ENCODE measurements at places on chromosomes 5 and 9. TPM values are rescaled to one million over a fixed set of nuclear protein-coding genes. Genes with fewer than 3 reads are reported as not detected.

DNA sequence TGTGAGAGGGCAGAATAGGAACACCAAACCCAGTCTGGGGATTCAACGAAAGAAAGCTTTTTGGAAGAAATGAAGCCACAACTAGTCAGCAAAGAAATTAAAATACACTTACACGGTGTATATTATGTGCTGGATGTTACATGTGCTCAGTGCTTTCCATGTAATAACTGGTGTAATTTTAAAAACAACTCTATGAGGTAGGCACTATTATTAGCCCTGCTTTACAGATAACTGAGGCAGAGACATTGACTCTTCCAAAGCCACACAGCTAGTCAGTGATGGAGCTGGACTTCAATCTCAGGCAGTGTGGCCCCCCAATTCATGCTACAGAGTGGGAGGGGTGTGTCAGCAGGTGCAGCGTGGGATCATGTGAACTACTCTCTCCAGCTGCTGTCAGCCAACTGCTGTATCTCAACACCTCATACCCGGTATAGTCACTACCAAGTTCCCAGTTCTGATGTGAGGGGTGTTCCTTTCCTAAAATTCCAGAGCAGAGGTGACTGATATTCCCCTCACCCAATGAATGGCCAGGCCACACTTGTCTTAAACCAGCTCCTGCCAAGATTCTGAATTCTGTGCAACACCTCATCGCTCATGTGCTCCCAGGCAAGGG lies 33.8 kb upstream of the TJP2 start:
- H3K4me1 ChIP-seq, result no peaks in the 10 kb centered on the region
- no peaks in the 10 kb centered on the region for H3K36me3 ChIP-seq
- no peaks in the 10 kb centered on the region for H3K27me3 ChIP-seq
- H3K27ac ChIP-seq, result no peak overlapping the region
- no peak overlapping the region for H3K4me3 ChIP-seq

DNA sequence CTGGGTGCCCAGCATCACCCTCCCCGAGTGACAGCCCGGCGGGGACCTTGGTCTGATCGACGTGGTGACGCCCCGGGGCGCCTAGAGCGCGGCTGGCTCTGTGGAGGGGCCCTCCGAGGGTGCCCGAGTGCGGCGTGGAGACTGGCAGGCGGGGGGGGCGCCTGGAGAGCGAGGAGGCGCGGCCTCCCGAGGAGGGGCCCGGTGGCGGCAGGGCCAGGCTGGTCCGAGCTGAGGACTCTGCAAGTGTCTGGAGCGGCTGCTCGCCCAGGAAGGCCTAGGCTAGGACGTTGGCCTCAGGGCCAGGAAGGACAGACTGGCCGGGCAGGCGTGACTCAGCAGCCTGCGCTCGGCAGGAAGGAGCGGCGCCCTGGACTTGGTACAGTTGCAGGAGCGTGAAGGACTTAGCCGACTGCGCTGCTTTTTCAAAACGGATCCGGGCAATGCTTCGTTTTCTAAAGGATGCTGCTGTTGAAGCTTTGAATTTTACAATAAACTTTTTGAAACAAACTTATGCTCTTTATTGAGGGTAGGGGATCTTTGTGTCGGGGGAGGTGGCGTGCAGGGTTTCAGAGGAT lies 1.3 kb downstream of the GADD45G start:
- peaks cover 2% of the 10 kb centered on the region for H3K27me3 ChIP-seq
- peak; percentile 81 for DNase-seq
- H3K4me3 ChIP-seq, result no peak overlapping the region
- peaks cover 4% of the 10 kb centered on the region for H3K4me1 ChIP-seq
- no peaks in the 10 kb centered on the region for H3K36me3 ChIP-seq
- peak overlapping the region; percentile 2 for H3K27ac ChIP-seq

The SMIM33 gene
- total RNA-seq, result not detected

The LCN2 gene
- not detected for total RNA-seq

The PLCXD3 gene
- total RNA-seq, result 1.3 TPM

The LCNL1 gene
- 3.3 TPM for total RNA-seq

Measured in fibroblast of lung (primary cell).